Stimulated activated CD4-positive, alpha-beta T cell treated with anti-CD3 and anti-CD28 coated beads, Interleukin-15, amount 100 ng/mL, for 48 hours (primary cell): ENCODE measurements at places on chromosomes 5 and 9.

DNA sequence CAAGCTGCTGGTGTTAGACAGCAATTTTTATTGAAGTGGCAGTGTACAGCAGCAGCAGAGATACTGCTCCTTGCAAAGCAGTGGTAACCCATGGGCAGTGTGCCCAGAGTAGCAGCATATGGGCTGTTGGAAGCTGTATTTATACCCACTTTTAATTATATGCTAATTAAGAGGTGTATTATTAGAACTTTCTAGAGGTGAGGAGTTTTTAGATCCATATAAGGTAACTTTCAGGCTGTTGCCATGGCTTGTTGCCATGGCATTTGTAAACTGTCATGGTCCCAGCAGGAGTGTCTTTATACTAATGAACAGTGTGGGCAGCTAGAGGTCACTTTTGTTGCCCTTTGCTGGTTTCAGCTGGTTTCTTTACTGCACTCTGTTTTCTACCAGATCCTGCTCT is 3.7 kb upstream of the PJA2 start:
- DNase-seq = no peak

DNA sequence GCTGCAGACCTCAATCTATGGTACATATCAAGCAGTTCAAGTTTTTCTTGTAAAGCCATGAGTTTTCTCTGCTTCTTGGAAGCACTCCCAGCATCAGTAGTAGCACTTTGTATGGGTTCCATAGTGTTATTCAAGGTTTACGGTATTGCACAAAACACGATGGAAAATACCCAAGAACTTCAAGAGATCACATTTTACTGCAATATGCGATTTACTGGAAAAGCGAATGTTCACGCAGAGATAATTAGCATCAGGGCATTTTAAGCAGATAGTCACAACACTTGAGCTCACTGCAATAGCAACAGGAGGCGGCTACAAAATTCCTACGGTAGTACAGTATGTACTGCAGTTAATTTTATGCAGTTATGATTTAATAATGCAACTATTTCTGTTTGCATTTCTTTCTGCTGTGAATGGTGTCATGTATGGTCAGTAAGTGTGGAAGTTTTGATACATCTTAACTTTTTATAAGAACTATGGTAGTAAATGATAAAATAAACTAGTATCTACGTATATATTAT is 200.8 kb downstream of the SMARCA2 start:
- DNase-seq = no peak

DNA sequence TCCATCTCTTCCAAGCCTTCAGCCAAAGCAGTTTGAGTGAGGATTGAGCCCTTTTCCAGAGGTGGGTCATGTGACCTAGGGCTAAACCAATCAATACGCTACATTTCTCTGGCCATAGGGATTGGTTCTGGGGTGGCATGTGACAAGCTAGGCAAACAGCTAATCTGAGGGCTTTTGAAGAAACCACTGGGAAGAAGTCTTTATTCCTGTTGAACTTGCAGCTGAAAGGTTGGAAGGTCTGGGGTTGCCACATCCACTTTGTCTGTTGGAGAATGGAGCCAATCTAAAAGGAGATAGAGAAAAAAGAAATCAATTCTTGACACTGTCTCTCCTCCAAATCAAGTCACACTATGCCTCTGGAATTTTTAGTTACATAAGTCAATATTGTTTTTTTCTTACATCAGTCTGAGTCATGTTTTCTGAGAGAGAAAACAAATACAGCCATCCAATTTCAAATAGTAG is 637.8 kb upstream of the WWC1 start:
- no peak for DNase-seq

DNA sequence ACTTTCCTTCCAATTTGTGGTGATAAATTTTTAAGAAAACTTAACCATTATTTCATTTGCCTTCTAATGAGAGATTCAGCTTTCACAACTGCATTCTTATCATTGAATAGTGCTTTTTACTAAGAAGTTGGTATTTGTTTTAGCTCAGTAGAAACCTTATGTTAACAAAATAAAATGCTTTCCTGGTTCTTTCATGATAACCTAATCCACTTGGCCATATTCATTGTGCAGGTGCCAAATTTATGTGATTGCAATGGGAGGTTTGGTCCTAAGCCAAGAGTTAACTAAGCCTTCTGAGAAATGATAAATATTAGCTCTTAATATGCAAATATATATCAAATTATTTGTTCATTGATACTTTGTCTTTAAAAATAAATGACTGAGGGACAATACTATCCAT is 141.1 kb upstream of the TLE4 start:
- DNase-seq = no peak

DNA sequence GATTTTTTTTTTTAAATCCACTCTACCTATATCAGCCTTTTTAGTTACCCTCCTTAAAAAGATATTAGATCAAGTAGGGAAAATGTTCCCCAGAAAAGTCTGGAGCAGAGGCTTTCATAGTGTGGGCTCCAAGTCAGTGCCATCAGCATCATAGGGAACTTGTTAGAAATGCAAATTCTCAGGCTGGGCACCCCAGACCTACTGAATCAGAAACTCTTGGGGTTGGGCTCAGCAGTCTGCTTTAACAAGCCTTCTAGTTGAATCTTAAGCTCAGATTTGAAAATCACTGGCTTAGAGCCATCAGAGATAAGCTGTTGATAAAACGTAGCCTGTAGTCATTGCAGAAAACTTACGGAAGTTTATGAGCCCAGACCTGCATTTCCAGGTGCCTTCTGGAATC is 140.1 kb downstream of the TMEM38B start:
- DNase-seq = no peak

DNA sequence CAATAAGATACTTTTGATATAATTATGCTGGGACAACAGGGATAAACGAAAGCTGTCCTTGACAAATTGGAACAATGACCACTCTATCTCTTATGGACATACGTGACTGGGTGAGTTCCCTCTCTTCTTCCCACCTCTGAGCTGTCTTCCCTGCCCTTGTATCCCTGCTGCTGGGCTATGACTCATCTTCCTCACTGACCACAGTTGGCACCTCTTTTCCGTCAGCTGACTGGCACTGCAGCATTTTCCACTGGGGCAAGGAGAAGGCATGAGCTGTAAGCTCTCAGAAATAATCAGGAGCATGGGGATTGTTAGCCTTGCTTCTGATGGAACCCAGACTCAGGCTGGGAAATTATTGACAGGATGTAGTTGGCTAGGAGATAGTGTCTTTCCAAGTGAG is 48.7 kb downstream of the PCSK1 start:
- no peak for DNase-seq

GRCh38 chr5:144583541-144584449 is 413.1 kb downstream of the KCTD16 start:
- DNase-seq = no peak

- no peak for DNase-seq
Observed at GRCh38 chr9:120583958-120584369, 4.0 kb upstream of the CDK5RAP2 start.

DNA sequence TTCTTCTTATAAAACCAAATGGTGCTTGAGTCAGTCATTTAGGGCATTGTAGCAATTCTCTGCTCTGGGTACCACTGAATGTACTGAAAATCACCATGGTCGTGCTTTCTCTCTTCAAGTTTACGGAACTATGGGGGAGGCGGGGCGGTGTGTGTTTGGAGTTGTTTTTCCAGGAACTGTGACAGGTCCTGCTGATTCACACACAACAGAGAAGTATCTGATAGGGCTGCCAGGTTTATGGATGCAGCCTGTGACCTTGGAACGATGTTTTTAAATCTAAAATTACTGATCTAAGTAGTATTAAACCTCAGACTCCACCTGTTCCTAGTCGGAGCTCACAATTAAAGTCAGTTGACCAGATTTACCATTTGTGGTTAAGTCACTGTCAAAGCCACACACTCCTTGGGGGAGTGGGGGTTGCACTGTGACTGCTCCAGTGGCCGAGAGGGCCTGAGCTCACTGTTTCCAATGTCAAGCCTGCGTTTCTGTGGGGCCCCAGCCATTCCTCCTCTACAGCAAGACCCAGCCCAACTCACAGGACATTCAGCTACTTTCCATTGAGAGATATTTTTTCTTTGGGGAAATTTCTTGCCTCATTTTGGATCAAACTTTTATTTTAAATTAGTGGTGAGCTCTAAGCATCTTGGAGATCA is 44.4 kb downstream of the GADD45G start:
- no peak for DNase-seq

DNA sequence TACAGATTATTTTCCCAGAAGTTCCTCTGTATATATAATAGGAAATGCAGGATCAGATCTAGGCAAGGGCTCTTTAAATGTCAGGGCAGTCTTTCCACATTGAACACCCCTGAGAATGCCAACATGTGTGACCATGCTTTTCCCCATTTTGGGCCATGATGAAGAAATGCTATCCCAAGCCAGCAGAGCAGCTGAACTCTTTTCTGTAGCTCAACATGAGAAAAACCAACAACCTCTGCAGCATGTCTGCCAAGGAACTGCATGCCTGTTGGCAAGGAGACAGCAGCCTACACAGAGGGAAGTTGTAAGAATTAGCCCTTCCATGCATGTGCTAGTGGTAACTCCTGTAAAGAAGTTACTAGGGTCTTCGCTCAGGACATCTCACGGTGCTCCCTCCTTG is 9.5 kb upstream of the IFNK start:
- DNase-seq = no peak

GRCh38 chr5:96884995-96885394 is 8.7 kb downstream of the ERAP2 start:
- no peak for DNase-seq

DNA sequence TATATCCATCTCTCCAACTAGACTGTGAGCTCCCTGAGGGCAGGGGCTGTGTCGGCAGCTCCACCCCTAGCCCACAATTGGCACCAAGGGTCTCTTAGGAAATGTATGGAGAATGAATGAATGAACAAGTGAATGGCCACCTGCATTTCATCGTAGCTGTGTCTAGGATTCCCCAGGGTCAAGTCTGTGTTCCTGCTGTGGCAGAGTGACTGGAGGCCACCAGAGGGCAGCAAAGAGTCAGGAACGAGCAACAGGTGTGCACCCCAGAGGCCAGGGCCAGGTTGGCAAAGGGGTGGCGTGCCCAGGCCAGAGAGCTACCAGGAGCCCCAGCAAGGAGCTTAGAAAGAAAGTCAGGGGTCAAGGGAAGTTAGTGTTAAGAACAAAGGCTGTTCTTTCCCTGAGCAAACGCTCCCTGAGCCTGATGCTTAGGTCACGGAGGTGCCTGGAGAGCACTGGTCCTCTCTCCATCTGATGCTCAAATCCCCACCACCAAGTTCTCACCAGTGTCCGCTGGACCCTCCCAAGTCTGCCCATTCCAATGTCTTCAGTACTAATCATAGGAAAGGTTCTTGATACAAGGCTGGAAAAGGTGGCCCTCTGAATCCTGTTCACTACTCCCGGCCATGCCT is 160.7 kb downstream of the PAX5 start:
- peak; percentile 59 for DNase-seq

GRCh38 chr5:159913501-159913900 is 2.8 kb upstream of the ADRA1B start:
- no peak for DNase-seq

DNA sequence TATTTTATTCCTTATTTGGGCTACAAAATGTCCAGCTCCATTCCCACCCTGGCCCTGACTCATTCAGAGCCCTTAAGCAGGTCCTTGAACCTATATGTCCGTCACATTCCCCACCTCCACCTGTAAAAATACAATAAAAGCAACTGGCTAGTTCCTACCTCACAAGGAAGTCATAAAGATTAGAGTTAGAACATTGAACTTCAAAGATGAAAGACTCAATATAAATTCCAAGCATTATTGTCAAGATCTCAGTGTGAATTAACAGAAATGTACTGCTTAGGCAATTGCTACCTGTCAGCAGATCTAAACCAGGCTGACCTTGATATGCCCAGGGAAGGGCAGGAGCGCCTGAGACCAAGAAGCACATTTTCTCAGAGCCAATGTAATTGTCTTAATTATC is 221.8 kb downstream of the ENC1 start:
- DNase-seq = no peak

DNA sequence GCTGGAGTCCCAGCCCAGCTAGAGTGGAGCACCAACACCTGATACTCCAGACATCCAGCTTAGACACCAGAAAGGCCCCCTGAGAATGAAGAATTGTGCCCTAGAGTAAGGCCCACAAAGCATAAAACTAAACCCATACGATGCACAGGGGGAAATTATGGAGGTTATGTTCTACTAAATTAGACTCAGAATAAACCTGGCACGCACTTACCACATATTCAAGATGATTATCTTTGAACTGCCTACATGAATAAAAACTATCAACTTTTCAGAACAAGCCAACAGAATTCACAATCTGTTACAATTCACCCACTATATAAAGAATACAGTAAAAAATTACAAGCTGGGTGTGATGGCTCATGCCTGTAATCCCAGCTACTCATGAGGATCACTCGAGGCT is 168.5 kb downstream of the CPLANE1 start:
- DNase-seq = no peak

- DNase-seq = no peak
Observed at GRCh38 chr5:125181159-125181558, 434.7 kb upstream of the ZNF608 start.

DNA sequence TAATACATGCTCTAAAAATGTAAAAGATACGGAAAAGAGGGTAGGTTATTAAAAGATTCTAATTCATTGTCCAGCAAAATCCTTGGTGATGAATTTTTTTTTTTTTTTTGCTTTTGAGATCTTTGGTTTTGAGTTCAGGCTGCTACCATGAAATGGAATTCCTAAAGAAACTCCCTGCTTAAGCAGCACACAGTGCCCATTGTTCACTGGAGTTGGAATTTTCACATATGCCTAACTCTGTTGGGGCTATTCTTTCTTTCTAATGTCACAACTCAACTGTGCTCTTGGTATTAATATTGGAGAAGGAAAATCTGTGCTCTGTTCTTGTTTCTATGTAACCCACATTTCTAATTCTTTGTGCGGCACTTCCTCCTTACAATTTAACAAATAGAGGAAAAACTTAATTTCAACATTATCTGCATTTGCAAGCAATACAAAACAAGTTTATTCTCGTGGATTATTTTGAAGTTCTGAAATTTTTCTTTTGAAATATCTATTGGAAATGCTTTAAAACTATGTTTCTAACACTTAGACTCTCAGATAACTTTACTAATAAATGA is 21.6 kb downstream of the MATR3 start:
- DNase-seq = no peak

DNA sequence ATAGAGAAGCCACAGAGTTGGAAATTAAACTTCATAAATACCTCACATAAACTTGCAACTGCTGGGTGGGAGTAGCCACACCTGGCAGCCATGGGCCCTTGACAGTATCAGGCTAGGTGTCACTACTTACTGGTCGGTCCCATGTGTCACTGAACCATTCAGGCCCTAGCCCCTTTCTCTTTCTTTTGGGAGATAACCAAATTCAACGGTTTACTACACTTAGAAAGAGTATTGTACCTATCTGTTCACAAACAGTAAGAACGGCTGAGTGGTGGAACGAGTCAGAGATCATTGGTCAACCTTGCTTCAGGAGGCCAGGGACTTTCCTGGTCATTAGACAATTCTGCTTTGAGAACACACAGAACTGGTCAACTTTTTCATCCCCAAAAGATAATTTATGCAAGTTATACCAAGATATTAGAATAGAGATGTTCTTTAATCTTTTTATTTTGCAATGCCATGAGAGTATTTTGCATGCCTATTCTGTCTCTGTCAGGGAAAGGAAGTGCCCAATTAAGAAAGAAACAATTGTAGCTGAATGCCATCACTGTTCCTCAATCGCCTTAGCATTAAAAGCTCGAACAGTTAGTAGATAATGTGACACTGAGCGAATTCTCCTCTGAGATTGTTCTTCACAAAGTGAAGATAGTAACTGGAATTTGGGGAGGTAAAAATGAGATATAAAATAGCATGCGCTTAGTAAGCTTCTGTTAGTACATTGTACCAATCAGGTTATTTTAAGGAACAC is 50.9 kb downstream of the GOLPH3 start:
- no peak for DNase-seq

GRCh38 chr9:385818-386398 is 171.2 kb downstream of the DOCK8 start:
- no peak for DNase-seq

GRCh38 chr5:172642486-172642885 is 1.4 kb downstream of the NEURL1B start:
- DNase-seq = no peak
